ENCODE measurements at places on chromosomes 5 and 9.

DNA sequence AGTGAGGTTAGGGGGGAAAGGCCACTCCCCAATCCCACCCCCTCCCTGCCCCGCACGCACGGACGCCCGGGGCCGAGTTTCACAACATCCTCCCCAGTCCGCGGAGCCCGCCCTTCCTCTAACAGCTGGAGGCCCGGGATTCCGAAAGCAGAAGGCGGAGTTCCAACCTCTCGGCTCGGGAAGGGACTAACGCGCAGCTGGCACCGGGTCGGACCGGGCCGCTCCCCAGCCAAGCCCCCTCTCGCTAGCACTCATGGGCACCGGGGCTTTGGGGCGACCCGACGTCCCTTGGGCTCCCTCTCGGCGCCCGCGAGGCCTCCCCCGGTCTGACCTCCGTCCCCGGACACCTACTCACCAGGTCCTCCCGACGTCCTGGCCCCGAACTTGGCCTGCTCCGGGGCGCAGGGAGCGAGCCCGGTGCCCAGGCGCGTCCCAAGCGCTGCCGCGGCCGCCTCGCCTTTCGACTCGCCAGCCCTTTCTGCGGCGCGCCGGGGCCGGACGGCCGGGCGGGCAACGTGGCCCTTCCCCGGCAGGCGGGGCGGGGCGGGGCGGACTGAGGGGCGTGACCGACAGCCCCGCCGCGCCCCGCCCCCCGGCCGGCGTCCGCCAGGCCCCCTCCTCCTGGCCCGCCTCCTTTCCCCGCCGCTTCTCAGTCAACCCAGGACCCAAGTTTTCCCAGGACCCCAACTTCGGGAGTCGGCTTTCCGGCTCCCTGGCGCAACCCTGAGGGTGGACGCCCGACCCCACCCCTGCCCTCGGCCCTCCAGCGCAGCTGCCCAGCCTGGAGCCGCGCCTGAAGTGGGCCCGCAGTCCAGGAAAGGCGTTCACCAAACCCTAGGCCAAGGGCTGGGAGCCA lies at the start of gene MGAT1:
Gene MGAT1 (minus strand): TSS at position 482 of the 856 bp plus-strand sequence. CDS start 9,835 bp downstream, outside the sequence.
- DNase-seq: peak; percentile 64

DNA sequence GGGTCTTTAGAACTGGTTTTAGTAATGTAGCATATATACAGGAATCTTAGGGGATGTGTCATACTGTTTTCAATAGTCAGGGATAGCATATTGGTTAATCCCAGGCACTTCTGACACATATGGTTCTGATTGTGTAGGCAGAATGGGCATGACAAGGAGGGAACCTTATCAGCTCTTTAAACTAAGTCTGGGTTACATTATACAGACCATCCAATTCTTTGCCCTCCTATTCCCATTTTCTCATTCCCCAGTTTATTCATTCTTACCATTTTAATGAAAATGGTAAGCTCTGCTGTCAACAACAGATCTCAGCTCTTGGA lies 85.1 kb downstream of the NDUFAF2 start:
- DNase-seq: no peak

DNA sequence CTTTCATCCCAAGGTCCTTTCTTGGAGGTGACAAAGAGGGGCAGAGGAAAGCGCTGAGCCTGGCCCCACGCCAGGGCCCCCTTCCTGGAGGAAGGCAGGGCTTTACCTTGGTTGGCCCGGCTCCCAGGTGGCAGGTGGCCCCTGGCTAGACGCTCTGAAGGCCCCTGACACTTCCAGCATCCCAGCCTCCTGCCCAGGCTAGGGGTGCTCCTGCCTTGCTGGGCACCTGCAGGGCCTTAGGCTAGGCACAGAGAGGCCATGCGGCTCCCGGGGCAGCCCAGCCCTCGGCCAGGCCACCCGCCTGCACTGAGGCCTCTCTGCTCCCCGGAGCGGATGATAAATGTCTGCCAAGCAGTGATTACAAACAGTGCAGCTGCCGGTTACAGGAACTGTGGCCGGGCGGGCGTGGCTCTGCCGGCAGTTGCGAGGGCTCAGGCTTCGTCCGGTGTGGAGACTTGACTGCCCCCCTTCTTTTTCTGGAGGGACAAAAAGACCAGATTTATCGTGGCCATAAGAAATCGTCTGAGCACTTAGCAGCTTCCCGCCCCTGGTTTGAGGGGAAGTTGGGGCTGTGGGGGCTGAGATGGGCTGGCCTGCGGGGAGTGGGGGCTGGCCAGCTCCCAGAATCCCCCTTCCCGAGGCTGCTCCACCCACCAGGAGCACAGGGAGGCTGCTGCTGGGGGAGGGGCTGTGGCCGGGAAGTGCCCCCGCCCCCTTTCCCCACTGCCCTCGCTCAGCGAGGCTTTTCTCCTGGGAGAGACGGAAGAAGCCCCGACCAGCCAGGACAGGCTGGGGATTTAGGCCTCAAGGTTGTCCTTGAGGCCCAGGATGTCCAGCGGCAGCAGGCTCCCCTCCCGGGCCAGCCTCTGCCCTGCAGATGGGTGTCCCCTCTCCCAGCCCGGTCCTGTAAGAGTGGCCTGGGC lies 31.6 kb upstream of the UBAC1 start:
- no peak for DNase-seq

DNA sequence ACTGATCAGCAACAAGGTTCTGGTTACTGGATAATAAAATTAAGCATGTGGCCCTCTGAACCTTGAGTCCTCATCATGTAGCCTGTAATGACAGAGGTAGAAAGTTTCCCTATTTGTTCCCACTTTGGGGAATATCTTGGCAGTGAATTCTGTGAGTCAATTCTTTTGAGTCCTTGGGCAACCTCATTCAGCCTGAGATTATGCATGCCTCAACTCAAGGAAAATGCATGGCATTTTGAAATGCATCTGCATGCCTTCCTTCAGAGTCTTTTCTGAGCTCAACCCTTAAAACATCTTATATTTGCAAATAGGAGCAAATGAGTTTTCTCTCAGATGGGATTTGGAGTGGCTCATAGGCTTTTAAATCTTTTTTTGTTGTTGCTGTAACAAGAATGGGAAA lies 218.1 kb upstream of the CD180 start:
- DNase-seq: no peak

GRCh38 chr5:91642581-91642980 lies 259.5 kb upstream of the ARRDC3 start:
- DNase-seq: no peak

- DNase-seq: no peak
Measured at GRCh38 chr9:98410185-98410697, 154.8 kb upstream of the TBC1D2 start.

- DNase-seq: no peak
Measured at GRCh38 chr5:139747583-139748504, 47.8 kb upstream of the PSD2 start.

DNA sequence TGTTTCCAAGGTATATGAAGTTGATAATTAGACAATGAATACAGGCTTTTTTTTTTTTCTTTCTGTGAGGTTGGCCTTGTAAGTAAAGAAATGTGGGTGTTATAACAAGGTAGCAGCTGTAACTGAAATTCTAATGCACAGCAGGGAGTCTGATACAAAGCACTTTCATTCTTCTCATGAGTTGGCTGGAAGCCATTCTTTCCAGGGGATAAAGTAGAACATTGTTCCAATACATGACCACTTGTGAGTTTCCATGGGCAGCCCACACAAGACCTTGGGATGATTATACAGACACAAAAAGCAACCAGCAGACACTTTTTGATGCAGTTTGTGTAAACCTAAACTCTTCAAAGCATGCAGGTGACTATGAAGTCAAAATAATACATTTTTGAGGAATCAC lies 1785.9 kb upstream of the WWC1 start:
- no peak for DNase-seq

- no peak for DNase-seq
Measured at GRCh38 chr9:134985451-134985850, 67.7 kb upstream of the FCN1 start.

- DNase-seq: no peak
Measured at GRCh38 chr9:80156756-80157472, 585.1 kb downstream of the TLE4 start.

DNA sequence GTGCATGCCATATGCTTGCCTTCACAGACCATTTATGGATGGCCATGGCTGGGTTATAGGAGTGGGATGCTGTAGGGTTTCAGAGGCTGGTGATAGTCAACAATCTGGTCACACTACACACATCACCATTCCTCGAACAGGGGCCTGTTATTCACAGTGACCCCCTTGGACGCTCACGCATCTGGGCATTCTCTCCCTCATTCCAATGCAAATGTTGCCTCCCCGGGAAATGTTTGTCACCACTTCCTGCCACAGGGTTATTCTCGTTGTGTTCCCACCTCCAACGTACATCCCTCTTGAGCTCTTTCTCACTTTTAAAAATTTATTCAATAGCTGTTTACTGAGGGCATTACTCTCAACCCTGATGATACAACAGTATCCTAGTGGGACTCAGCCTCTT lies 135.4 kb downstream of the SCAMP1 start:
- DNase-seq: no peak

DNA sequence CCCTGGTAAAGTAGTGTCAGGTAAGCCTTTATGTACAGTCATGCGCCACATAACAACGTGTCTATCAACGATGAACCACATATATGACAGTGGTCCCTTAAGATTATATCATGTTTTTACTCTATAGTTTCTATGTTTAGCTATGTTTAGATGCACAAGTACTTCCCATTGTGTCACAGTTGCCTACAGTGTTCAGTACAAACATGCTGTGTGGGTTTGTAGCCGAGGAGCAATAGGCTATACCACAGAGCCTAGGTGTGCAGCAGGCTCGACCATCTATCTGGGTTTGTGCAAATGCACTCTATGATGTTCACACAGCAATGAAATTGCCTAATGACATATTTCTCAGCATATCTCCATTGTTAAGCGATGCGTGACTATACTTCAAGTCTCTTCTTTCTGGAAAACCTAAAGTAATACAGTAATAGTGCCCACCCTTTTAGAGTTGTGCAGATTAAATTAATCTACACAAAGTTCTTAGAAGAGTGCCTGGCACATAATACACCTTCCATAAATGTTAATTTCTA lies 295.9 kb downstream of the ARHGAP26 start:
- DNase-seq: no peak

DNA sequence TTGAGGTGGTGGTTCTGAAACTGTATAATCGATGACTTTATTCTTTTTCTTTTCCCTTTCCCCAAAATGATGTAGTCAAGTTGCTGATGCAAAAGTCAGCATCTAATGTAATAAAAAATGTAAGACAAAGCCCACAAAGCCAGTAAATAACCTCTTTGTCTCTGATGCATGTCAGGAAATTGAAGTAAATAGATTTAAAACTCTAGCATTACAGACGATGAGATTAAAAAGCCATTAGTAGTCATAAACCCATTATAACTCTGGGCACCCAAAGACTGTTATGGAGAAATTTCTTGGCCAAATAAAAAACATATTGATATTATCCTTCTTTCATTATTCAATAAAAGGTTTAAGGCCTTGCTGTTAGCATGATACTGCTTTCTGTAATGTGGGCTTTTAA lies 548.7 kb downstream of the TUSC1 start:
- no peak for DNase-seq

- DNase-seq: no peak
Measured at GRCh38 chr5:141560151-141560550, 58.6 kb downstream of the DIAPH1 start.

DNA sequence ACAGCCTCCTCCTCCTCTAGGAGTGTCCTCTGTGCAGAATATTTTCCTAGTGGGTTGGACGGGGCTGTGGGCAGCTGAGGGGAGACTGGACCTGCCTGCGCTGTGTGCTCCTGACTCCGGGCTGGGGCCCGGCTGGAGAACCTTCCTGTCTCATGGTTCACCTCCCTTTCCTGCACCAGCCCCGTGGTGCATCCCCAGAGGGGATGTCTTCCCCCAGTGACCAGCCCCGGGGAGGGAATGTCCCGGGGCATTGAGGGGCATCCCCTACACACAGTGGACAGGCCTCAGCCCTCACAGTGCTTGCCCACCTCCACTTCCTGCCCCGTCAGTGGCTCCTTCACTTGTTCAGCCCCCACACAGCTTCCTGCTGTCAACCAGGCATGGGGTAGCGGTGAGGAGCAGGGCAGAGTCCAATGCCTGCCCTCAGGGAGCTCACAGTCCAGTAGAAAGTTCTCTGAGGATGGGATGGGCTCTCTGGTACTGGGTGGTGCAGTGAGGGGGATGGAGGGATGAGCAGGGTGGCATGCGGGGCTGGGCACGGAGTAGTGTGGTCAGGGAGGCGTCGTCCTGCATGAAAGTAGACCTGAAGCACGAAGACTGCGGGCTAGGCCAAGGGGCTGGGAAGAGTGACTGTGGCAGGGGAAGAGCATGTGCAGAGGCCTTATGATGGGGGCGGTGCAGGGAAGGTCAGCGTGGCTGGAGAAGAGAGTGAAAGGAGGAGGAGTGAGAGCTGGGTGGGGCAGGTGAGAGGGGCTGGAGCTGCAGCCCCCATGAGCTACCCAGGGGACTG lies 52.1 kb upstream of the PITX1 start:
- DNase-seq: no peak

DNA sequence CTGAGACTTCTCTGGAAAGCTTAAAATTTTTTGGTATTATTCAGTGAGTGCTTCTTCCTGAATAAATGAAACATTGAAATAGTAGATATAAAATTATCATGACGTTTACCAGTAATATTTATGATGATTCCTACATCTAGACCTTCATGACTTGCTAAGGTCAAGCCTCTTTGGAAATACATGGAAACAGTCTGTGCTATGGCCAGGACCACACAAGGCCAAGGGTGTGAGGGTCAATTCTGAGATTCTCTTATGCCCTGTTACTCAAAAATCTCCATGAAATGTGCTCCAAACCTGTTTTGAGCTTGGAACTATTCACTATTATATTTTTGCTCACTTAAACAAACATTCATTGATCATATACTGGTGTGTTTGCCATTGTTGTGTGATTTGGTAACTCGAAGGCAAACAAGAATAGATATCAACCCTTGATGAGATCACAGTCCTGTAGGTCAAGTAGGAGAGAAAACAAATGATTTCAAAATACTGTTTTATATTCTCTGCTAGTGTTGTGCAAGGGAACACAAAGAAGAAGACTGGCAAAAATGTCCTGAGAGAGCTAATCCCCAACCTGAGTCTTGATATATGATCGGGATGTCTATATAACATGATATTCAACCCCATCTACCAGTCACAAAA lies 1254.9 kb upstream of the DMAC1 start:
- no peak for DNase-seq

- no peak for DNase-seq
Measured at GRCh38 chr5:164265566-164265965, 760.1 kb downstream of the MAT2B start.

DNA sequence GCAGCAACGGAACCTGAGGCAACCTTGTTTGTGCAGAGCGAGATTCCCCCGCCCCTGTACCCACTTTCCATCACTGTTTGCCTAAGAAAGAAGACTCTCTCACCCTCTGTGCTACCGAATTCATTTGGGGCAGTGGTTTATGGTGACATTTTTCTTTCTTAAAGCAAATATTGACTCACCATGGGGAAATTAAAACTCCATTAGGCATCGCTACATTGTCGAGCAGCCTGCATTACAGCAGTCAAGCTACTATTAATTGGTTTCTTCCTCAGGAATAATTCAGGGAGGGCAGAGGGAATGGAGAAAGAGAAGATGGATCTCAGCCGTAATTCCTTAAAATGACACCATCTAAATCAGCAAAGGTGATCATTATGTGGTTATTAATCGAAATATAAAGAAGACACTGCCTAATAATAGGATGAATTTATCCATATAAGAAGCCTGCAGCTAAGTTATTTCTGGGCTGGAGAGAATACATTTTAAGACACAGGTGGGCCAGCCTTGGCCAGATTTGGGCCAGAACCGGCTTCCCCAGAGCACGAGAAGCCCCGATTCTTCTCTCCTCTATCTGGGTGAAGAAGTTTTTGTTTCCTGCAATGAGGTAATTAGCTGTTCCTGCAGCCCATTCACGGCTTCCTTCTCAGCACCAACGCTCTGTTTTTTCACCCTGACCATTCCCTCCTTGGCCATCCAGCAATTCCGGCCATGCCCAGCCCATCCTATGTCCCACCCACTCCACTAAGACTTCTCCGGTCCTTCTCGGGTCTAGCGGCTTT lies 16.8 kb downstream of the CFAP77 start:
- no peak for DNase-seq

All from cortex of kidney (tissue), 1 donor.